ENCODE measurements at places on chromosomes 13 and 19.

- no peak for DNase-seq
Observed at GRCh38 chr19:19538061-19538784, at the start of gene CILP2. TSS of gene CILP2 (plus strand) at chr19:19538265. CDS start at chr19:19538350, 85 bp downstream.

GRCh38 chr19:31600731-31601295, 251.6 kb upstream of the TSHZ3 start:
- no peak for DNase-seq

DNA sequence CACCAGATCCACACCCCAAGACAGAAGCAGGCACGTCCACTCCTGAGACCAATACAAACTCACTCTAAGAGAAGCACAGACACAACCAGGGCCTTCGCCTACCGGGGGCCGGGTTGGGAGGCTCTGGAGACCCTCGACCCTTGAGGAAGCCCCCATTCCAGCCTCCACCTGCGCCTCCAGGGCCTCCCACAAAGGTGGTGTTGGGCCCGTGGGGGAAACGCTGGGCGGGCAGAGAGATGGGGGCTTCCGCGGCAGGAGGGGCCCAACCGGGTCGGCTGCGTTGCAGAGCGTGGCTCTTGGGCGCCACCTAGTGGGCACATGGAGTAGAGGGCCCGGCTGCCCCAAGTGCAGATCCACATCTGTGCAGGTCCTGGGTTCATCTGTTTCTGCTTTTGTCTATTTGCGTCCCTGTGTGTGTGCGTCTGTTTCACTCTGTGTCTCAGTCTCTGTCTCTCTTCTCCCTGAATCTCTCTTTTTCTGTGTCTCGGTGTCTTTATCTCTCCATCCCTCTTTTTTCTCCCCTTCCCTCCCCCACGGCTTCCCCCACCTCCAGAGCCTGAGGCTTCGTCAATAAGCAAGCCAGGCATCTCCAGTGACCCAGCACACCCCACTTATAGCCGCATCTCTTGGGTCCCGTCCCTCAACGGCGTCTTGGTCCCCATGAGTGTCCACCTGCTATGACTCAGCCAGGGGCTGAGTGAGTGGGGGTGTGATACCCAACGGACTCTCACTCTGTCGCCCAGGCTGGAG, 10.5 kb upstream of the TINCR start:
- DNase-seq: peak; percentile 59

- DNase-seq: no peak
Observed at GRCh38 chr19:44202470-44202869, 9.9 kb upstream of the ZNF227 start.

DNA sequence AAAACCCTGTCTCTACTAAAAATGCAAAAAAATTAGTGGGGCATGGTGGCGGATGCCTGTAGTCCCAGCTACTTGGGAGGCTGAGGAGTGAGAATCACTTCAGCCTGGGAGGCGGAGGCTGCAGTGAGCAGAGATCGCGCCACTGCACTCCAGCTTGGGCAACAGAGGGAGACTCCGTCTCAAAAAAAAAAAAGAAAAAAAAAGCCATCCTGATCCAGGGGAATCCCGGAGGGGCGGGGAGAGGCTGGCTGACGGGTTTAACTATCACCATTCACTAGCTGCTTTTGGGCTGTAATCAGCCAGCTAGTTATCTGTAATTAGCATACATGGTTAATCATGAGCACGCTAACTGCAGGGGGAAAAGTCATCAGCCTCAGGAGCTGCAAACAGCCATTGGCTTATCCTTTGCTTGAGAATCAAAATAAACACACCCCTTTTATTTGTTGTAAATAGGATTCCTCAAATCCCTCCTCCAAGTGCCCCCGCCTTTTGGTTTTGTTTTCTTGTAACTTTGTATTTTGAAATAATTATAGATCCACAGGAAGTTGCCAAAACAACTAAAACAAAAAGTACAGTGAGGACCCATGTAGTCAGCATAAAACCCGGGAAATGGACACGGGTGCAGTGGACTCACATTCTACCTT, 9.6 kb downstream of the FSD1 start:
- DNase-seq: no peak

DNA sequence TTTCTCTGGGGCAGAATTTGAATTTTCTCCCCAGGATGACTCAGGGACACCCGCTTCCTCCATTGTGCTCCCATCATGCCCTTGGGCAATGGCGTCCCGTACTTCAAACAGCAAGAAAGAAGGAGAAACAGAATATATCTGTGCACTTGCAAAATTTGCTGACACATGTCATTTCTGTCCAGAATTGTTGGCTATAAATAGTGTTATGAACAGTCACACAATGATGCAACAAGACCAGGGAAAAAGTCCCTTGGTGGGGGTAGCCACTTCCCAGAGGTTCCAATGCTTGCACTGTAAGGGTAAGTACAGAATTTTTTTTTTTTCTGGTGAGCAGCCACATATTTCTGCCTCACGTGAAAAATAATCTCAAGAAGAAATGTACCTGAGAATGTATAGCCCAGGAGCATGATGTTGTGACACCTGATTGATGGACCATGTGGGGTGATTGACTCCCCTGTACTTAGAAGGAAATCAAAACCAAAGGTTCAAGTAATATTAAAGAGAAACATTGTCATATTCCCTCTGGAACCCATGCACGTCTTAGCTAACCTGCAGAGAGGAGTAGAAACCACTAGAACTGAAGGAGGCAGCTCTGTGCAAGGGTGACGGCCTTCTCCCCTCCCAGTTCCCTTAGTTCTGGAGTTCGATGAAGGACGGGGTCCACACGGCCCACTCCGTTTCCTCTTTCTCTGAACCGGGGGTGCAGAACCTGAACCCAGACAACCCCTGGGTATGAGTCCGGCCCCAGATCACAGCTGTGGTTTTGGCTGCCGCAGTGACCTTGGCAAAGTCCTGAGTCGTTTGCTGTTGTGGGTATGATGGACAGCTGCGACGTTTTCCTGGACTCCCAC, 9.3 kb upstream of the LAIR1 start:
- no peak for DNase-seq

GRCh38 chr13:94121686-94122085, 357.8 kb downstream of the DCT start:
- DNase-seq: no peak

DNA sequence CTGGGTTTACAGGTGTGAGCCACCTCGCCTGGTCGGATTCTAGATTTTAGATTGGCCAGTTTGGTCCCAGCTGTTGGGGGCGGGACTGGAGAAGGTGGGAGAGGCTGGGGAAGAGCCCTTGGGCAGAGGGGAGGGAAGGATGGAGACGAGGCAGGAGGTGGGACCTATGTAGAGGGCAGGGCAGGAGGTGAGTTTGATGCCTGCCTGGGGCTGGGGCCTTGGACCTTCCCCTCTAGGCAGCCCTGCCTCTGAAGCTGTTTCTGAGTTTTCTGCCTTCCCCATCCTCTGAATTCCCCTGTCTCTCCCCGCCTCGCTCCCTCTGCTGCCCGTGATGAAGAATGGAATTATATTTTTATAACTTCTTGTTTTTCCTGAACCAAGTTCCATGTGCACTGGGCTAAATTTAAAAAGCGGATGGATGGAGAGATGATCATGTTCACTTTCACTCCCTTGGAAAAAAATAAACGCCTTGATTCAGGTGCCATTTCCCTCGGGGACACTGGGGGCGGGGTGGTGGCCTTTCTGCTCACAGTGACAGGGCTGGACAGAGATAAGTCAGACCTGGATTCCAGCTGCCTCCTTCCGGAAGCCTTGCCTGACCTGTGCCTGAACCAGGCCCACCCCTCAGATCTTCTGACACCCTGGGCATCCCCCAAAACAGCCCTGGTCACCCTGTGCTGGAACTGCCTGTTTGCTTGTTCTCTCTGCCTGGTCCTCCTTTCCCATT, 16.5 kb upstream of the TNFAIP8L1 start:
- DNase-seq: no peak

All from activated T-helper 1 cell treated with anti-CD3 and anti-CD28 coated beads, Interleukin-2, amount 50 U/mL, for 16 hours (primary cell).